ENCODE measurements at places on chromosomes 5 and 9.

GRCh38 chr5:124701873-124702425, 44.5 kb downstream of the ZNF608 start:
- DNase-seq = no peak

- DNase-seq = peak; percentile 27
Observed at GRCh38 chr5:16807547-16807864, 128.6 kb downstream of the MYO10 start.

GRCh38 chr9:4059437-4059836, 240.4 kb downstream of the GLIS3 start:
- DNase-seq = no peak

DNA sequence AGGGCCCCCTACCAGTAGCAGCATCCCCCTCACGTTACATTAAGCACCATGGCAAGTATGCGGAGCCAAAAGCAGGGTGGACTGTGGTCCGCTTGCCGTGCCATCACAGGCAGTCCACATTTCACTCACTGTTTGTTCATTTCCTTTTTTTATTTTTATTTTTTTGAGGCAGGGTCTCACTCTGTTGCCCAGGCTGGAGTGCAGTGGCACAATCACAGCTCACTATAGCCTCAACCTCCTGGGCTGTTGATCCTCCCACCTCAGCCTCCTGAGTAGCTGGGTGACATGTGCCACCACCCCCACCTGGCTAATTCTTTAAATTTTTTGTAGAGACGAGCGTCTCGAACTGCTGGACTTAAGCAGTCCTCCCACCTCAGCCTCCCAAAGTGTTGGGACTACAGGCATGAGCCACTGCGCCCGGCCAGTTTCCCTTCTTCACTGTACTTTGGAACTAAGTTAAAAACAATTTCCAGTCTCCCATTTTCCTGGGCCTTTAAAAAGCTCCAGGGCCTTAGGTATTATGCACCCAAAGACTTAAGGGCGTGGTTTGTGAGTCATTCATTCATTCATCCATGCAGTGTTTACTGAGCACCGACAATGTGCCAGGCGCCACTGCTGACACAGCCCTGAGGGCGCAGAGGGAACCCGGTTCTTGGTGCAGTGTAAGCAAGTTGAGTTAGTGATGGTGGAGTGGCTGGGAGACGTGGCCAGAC, 19.9 kb downstream of the PRRX2 start:
- DNase-seq = no peak

GRCh38 chr9:124216474-124217176, 41.1 kb upstream of the NEK6 start:
- no peak for DNase-seq

- DNase-seq = peak; percentile 69
Observed at GRCh38 chr9:38068701-38069628, at the start of gene SHB. Gene SHB, minus strand, starts transcription at chr9:38069227. Its CDS starts 582 bp downstream, at chr9:38068645.

DNA sequence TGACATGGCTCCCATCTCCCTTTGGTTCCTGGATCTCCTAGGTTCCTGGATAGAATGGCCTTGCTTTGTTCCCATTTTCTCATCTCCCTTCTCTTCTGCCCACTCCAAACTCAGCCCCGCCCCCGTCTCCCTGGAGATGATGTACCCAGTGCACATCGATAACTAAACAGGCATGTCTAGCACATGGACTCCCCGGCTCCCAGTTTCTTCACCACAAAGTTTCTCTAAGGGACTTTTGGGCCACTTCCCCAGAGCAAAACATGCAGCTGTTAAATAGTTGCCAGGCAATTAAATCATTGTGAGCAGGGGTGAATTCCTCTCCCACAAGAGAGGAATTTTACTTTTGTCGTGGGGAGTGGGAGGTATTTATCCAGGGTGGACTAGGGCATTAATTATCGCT, 259.0 kb downstream of the GADD45G start:
- no peak for DNase-seq
